Motor neuron (in vitro differentiated cells): ENCODE measurements at places on chromosomes 5 and 9.

DNA sequence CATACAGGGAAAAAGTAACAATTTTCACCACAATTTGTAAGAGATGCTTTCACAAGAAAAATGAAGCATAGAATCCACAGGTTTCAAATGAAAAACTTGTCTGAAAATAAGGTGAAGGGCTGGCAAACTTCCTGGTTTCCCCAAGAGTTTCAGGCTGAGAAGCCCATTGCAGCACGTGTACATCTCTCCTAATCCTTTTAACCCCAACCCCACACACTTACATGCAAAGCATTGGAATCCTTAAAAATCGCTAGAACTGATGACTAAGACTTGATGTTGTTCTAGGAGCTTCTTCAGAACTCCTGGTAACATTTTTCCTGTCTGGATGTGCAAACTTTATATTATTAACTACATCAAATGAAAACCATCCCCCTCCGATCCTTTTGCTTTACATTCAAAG lies 317.8 kb upstream of the RGMB start:
- ATAC-seq, result no peak

DNA sequence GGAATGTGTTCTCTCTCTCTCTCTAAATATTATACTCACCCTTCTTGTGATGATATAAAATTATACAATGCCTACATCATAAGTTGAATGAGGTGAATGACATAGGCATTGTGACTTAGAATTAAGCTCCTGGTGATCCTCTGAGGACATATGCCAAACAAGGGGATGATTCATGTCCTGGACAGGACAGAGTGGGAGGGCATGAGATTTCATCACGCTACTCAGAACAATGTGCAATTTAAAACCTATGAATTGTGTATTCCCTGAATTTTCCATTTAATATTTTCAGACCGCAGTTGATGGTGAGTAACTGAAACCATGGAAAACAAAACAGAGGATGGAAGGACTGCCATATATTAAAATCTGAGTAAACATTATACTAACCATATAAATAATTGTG lies 782.2 kb upstream of the NUDT12 start:
- peak; percentile 88 for ATAC-seq

DNA sequence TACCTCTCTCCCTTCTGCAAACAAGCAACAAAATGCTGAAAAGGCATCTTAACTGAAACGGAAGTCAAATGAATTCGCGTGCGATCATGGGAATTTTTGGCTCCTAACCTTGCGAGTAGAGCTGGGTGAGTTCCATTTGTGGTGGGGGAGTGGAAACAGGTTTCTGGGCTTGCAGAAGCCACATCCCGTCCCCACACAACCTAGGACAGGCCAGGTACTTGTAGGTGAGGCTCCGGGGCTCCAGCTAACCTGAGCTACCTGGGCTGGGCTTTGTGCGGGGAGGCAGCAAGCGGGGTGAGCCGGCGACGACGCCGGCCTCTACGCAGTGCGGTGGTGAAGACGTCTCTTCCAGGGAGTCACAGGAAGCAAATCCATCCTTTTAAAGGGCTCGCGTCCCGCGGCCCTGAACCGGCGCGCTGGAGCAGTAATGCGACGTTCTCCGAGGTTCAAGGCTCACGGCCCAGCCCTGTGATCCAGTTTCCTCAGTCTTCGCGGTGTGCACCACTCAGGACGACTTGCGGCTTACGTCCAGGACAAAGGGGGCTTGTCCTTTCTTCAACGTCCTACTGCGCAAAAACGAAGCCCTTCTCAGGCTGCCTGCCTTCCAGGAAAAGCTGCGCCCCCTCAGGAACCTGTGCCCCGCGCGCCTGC lies 567 bp upstream of the SPIN1 start:
- ATAC-seq, result peak; percentile 32

- ATAC-seq, result peak; percentile 63
Measured at GRCh38 chr5:23367874-23368273, 139.5 kb upstream of the PRDM9 start.

DNA sequence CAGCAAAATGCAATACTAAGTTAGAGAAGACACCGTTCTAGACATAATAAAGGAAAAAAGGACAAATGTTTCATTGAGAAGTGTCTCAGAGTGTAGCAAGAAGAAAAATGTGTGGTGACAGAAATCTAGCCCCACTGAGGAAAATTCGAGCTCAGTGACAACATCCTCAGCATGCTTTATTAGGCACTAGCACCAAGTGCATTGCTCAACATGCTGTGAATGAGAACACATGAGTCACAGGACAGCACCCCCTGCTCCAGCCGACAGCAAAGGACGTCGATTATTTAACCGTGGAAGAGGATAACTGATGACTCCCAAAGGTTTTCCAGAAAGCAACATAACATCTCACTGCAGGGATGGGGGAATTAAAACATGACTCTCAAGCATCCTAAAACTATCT lies 182.7 kb downstream of the GNAQ start:
- no peak for ATAC-seq

DNA sequence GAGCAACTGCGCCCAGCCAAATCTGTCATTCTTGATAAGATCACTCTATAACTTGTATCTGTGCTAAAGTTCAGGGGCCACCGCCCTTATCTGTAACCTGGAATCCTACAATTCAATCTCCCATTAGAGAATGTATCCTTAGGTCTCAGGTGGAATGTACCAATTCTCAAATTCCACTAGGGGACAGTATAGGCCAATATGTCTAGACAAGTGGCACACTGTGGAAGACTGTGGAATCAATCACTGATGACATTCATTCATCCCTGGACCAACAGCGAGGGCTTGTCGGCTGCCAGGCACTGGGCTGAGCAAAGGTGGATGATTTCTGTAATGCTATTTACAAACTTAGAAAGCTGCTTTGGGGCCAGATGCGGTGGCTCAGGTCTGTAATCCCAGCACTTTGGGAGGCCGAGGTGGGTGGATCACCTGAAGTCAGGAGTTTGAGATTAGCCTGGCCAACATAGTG lies 28.7 kb upstream of the MEGF9 start:
- ATAC-seq, result peak; percentile 98

- ATAC-seq, result peak; percentile 46
Measured at GRCh38 chr9:125511789-125512660, 195.0 kb downstream of the MAPKAP1 start.

- no peak for ATAC-seq
Measured at GRCh38 chr9:117734523-117735314, 30.5 kb downstream of the TLR4 start.

DNA sequence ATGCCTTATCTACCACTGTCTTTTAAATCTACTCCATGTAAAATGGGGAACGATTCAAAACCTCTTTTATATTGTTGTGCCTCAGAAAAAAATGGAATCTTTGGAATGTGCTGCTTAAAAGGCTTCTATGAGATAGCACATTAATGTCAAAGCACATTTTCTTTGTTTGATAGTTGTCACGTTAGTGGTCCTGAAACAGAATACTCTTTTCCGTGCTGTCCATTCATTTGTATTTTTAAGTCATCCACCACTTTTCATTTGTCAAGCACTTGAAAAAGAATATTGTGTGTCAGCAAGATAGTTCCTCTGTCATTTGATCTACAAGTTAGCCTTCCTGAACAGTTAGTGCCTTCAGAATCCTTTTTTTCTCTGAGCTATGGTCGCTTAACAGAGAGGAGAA lies 246.9 kb downstream of the MAST4 start:
- ATAC-seq, result no peak

- no peak for ATAC-seq
Measured at GRCh38 chr5:116468583-116468982, 106.0 kb downstream of the SEMA6A start.

DNA sequence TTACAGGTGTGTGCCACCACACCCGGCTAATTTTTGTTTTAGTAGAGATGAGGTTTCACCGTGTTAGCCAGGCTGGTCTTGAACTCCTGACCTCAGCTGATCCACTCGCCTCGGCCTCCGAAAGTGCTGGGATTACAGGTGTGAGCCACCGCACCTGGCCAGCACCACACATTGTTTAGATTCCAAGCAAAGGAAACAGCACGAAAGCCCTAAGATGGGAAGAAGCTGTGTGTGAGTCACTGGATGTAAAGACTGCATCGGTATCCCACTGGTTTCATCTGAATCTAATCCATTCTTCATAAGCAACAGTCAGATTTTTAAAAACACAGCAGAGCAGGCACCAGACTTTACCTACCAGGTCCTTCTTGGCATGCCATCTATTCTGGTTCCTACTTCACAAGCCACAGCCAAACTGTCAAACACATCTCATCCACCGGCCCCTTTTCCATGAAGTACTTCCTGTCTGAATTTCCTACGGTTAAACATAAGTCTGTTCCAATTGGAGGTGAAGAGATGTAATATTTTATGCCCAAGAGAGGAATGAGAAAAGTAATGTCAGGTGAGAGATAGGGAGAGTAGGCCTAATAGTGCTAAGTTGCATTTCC lies 17.4 kb downstream of the UBTD2 start:
- no peak for ATAC-seq

- ATAC-seq, result no peak
Measured at GRCh38 chr9:13971966-13972655, 341.8 kb downstream of the NFIB start.

GRCh38 chr5:6603643-6604042 lies 29.2 kb downstream of the NSUN2 start:
- ATAC-seq, result no peak

DNA sequence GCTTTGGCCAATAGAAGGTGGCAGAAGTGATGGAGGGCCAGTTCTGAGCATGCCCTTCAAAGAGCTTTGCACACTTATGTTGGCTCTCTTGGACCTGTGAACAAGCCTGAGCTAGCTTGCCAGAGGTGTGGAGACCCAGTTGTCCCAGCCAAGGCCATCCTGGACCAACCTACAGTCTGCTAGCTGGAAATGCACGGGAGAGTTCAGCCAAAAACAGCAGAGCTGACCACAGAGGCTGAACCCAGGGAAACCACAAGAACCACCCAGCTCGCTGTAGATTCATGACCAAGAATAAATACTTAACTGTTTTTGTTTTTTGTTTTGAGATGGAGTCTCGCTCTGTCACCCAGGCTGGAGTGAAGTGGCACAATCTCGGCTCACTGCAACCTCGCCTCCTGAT lies 65.4 kb upstream of the HAND1 start:
- no peak for ATAC-seq

- no peak for ATAC-seq
Measured at GRCh38 chr5:73499187-73499586, 945 bp downstream of the BTF3 start.

DNA sequence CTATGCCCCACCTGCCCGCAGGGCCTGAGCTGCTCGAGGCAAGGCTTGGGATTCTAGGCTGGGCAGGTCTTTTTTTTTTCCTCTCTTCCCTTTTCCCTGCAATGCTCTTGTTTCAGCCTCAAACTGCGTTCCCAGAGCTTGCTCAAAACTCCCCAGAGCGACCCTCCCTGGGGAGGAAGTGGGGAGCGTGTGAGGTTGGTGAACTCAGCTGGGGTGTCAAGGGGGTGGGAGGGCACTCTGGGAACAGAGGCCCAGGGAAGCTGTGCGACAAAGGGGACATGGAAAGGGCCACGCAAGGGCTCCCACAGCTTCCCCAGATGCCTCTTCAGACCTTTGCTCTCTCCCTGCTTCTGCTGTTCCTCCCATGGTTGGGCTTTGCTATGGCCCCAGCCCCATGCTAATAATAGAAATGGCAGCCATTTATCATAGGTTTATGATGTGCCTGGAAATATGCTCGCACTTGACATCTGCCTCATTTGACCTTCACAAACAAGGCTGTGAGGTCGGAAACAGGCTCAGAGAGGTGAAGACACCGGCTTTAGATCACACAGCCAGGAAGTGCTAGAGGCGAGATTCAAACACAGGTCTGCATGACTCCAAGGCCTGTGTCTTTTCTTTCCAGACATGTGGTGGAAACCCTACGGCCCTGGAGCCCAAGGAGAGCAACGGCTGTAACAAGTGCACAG lies 40.9 kb upstream of the IL17B start:
- no peak for ATAC-seq

DNA sequence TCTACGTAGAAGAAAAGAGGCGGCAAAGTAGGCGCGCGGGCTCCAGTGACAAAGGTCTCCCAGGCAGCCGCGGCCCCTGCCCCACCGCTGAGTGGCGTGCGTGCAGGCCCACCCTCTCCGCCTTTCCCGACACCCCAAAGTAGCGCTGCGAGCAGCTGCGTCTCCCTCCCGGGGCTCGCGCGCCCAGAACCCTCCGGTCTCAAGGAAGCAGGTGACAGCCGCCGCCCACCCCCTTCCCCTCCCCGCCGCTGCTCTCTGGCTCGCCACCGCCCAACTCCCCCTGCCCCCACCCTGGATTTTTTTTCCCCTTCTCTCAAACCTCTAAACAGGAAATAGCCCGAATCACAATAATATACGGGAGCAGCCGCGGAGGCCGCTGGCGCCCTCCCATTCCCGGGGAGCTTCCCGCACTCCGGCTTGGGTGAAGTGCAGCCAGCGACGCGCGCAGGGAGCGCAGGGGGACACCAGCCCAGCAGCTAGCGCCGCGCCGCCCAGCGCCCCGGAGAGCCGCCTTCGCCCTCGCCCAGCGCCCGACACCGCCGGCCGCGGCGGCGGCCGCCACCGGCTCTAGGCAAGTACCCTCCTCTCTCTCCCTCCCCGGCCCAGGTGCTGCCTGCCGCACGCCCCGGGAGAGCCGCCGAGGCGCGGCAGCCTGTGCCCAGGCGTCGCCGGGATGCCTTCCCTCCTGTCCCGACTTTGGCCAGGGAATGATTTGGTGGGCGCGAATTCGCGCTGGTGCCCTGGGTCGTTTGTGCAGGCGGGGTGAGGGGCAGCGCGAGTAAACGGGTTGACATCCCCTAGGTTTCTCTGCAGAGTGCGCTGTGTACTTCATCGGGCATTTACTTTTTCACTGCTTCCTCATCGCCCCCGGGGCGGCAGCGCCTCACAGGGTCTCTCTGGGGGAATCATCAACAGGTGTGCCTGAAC lies 52.7 kb upstream of the TJP2 start:
- peak; percentile 50 for ATAC-seq

DNA sequence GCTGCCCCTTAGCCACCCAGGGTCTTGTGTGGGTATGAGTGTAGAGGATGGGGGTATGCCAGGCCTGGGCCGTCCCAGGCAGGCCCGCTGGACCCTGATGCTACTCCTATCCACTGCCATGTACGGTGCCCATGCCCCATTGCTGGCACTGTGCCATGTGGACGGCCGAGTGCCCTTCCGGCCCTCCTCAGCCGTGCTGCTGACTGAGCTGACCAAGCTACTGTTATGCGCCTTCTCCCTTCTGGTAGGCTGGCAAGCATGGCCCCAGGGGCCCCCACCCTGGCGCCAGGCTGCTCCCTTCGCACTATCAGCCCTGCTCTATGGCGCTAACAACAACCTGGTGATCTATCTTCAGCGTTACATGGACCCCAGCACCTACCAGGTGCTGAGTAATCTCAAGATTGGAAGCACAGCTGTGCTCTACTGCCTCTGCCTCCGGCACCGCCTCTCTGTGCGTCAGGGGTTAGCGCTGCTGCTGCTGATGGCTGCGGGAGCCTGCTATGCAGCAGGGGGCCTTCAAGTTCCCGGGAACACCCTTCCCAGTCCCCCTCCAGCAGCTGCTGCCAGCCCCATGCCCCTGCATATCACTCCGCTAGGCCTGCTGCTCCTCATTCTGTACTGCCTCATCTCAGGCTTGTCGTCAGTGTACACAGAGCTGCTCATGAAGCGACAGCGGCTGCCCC lies 2.6 kb downstream of the SLC35A4 start:
- ATAC-seq, result no peak

GRCh38 chr5:109404428-109404960 lies 5.3 kb downstream of the PJA2 start:
- ATAC-seq, result no peak

- ATAC-seq, result no peak
Measured at GRCh38 chr9:72089451-72090130, 29.2 kb upstream of the C9orf57 start.
